HCEC 1CT (cell line): ENCODE measurements at places on chromosomes 5 and 9.

DNA sequence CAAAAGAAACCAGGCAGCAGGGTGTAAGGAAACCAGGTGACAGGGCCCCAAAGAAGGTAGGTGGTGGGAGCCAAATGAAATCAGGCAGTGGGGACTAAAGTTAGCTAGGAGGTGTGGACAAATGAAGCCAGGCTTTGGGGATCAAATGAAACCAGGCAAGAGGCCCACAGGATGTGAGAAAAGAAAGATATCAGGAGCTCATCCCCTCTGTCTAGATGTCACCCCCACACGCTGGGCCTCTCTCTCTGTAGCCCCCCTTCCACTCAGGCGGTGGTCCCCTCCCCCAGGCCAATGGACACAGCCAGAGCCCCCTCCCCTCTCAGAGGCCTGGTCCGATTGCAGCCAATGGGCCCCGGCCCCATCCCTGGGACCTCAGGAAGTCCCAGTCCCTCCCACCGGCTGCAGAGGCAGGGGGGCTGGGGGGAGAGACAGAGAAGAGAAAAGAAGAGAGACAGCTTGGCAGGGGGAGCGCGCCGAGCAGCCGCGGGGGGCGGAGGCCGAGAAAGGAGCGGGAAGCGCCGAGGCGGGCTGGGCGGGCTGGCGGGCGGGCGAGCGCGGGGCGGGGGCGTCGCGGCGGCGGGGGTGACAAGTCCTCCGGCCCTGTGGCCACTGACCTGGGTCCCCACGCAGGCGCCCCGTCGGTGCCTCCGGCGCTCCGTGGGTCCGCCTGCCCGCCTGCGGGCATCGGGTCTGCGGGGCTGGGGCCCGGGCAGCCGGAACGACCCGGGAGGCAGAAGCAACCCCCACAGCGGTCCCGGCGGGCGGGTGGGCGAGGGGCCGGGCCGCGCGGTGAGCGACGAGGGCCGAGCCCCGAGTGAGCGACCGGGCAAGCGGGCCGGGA, 11.9 kb downstream of the CNTFR start:
- no peak for DNase-seq

- DNase-seq: no peak
These were observed 362.3 kb upstream of the PRR16 start for GRCh38 chr5:120101771-120102170.

DNA sequence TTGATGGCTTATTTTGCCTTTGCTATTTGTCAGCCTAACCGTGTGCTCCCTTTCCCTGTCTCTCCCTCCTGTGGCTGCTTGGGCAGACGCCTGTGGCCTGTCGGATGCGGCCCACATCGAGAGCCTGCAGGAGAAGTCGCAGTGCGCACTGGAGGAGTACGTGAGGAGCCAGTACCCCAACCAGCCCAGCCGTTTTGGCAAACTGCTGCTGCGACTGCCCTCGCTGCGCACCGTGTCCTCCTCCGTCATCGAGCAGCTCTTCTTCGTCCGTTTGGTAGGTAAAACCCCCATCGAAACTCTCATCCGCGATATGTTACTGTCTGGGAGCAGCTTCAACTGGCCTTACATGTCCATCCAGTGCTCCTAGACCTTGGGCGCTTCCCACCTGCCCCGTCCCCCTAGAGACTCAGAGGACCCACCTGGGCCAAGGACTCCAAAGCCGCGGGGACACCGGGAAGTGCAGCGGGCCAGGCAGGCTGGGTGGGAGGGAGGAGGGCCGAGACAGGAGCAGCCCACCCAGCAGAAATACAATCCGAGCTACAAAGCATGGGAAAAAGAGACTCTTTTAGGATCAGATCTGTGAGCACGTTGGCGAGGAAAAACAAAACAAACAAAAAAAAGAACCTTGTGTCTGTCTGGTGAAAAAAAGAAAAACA, 10.6 kb downstream of the NR2F1 start:
- DNase-seq: no peak

- no peak for DNase-seq
These were observed 13.9 kb downstream of the HMGXB3 start for GRCh38 chr5:150014456-150014855.

- DNase-seq: no peak
These were observed 132.8 kb downstream of the CPLANE1 start for GRCh38 chr5:37116359-37116758.
